ENCODE measurements at places on chromosomes 2 and 18. TPM values are rescaled to one million over a fixed set of nuclear protein-coding genes. Genes with fewer than 3 reads are reported as not detected.

KCNIP3 gene
- 0.11 TPM for total RNA-seq

LCT gene
- total RNA-seq = under 0.01 TPM

TCF23 gene
- total RNA-seq = not detected

CFAP53 gene
- under 0.01 TPM for total RNA-seq

TDRD15 gene
- total RNA-seq = not detected

ALPI gene
- not detected for total RNA-seq

RUFY4 gene
- not detected for total RNA-seq

PNPT1 gene
- 22.4 TPM for total RNA-seq

SCG2 gene
- total RNA-seq = under 0.01 TPM

ASTL gene
- not detected for total RNA-seq

MOGAT1 gene
- not detected for total RNA-seq

RNU2-63P gene
- 93.7 TPM for total RNA-seq

COL5A2 gene
- total RNA-seq = 18.8 TPM

LCLAT1 gene
- total RNA-seq = 11.3 TPM

AQP12B gene
- total RNA-seq = not detected

TWIST2 gene
- total RNA-seq = 0.54 TPM

SIGLEC15 gene
- not detected for total RNA-seq

TMEFF2 gene
- total RNA-seq = not detected

EPHA4 gene
- 0.17 TPM for total RNA-seq
